Right atrium auricular region (tissue), 2 donors: ENCODE measurements at places on chromosomes 12 and 14. TPM values are rescaled to one million over a fixed set of nuclear protein-coding genes. Genes with fewer than 3 reads are reported as not detected.
A peak's percentile ranks its signal among the peaks of the same experiment; 100 is the strongest.

DNA sequence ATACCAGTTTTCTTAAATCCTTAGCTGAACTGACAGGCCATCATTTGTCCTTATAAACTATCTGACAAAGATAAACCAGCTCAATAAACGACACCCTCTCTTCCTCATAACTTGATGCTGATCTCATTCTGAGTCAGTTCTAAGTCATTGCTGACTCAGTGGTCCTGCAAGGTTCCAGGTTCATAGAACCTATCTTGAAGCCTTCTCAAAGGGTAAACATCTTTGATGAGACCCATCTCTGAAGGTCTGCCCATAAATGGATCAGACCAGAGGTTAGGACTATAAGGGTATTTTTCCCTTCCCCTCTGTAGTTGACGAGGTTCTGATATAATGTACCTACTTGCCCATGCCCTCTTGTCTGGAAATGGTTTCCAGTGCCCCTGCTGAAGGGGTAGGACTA is 11.9 kb downstream of the NAA25 start:
- no peak for DNase-seq
- H3K4me1 ChIP-seq = no peaks in the 10 kb centered on the region
- H3K27me3 ChIP-seq = no peaks in the 10 kb centered on the region
- no peak overlapping the region for H3K4me3 ChIP-seq
- peaks cover 37% of the 10 kb centered on the region for H3K36me3 ChIP-seq

DNA sequence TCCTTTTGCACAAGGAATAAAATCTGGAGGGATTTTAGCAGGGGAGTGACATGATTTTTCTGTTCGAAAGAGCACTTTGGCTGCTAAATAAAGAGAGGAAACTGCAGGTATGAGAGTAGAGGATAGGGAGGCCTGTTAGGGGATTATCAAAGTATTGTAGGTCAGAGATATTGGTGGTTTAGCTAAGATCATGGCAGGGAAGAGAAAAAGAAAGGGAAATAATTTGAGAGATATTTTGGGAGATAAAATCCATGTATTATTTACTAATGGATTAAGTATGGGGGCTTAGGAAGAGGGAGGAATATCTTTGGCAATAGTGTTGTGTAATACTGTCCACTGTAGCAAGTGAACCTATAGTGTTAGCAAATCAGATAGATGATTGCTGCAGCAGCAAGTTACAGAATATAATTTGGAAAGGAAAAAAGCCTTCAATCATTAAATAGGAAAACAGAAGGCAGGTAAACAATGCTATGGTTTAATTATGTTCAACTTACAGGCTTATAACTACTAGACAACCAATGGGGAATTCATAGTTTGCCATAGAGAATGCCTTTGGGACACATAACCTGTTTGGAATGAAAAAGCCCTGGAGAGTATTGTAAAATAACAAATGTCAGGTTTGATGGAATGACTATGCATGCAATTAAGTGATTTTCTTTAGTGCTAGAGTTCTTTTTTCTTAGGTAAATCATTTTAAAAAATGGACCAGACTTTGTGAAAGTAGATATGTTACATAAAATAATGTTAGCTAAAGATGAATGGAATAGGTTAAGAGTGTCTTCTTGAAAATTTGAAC is 50.5 kb downstream of the ADIPOR2 start:
- peaks cover 27% of the 10 kb centered on the region for H3K4me1 ChIP-seq
- no peak overlapping the region for H3K4me3 ChIP-seq
- H3K27me3 ChIP-seq = no peaks in the 10 kb centered on the region

DNA sequence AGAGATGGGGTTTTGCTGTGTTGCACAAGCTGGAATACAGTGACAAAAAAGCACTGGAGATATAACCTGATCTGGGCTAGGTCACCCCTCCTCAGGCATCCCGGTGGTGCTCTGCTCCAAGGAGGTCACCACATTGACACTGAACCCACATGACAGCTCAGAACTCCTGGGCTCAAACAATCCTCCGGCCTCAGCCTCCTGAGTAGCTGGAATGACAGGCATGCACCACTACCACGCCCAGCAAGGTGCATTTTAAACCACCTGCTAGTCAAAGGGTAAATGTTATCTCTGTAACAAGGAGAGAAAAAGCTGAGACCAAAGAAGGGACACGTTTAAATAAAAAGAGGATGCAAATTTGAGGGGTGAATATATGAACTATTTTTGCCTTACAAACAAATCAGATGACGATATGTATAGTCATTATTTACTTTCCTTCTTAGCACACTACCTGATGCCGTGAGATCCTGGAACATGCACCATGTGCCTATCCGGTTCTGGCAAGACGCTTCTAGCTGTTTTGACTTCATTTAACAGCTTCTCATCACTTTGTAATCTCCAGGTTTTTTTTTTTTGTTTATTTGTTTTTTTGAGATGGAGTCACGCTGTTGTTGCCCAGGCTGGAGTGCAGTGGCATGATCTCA is 135.1 kb downstream of the PPM1H start:
- H3K27me3 ChIP-seq = no peaks in the 10 kb centered on the region
- no peak for DNase-seq
- H3K4me1 ChIP-seq = no peaks in the 10 kb centered on the region

DNA sequence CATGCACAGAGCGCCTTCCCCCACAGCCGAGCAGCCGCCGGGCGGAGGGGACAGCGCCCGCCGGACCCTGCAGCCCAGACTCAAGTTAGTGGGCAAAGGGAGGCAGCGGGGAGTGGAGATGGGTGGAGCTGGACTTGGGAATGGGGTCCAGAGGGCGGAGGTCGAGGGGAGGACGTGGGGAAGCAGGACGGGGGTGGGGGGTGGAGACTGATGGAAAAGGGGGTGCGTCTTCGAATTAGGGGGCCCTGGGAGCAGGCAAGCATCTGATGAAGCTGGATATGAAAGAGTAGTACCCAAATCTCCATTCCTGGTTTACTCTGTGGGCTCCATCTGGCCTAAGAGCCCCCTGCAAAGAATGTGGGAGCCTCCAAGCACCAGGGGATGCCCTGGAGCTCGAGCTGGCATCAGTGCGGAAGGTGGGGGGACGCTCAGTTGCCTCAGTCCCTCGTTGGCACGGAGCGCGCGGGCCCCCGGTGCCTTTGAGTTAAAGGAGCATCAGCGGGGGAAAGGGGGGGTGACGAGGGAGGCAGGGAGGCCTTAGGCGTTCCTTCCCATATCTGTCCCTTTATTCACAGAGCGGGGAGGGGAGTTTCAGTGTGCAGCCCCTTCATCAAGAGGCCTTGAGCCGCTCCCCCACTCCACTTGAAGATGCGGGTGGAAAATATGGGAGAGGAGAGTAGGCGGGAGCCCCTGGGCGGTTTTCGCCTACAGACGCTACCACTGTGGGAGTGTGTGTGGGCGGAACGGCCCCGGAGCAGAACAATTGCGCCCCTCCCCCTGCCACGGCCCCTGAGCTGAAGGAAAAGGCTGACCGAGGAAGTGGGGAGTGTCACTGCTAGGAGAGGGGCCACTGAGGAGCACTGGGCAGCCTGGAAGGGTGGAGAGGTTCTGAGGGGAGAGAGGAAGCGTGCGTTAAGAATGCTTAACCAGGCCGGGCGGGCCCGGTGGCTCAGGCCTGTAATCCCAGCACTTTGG is 644 bp downstream of the NAB2 start:
- peaks cover 27% of the 10 kb centered on the region for H3K36me3 ChIP-seq
- peak; percentile 86 for DNase-seq
- H3K27ac ChIP-seq = peak overlapping the region; percentile 97

Gene GLT8D2
- 5.6 TPM for total RNA-seq

Gene IFI27L1
- 13.8 TPM for total RNA-seq

Gene PIP4P1
- total RNA-seq = 13.3 TPM

- no peaks in the 10 kb centered on the region for H3K36me3 ChIP-seq
- DNase-seq = no peak
- H3K4me3 ChIP-seq = no peak overlapping the region
- no peaks in the 10 kb centered on the region for H3K27me3 ChIP-seq
Observed at GRCh38 chr12:111942557-111942956, 70.4 kb downstream of the TMEM116 start.

Gene HNRNPA1
- total RNA-seq = 237 TPM

DNA sequence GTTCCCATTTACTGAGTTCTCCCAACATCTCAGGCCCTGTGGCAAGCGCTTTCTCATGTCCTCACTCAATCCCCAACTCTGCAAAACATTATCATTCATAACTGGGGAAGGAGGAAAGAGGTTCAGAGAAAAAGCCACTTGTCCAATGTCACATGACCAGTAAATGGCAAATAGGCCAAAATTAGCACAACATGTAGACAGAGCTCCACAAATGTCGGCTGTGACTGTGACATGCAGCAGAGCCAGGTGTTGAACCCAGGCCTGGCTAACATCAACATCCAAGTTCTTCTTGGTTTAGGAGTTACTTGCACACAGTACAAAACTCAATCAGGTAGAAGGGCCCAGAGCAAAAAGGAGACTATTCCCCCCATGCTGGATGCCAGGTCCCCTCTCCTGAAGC is 10.8 kb downstream of the KCTD10 start:
- no peak overlapping the region for H3K4me3 ChIP-seq
- no peak for DNase-seq
- peaks cover 10% of the 10 kb centered on the region for H3K36me3 ChIP-seq
- H3K27ac ChIP-seq = peak overlapping the region; percentile 94
- no peaks in the 10 kb centered on the region for H3K4me1 ChIP-seq

GRCh38 chr14:69504775-69505174 is 20.2 kb downstream of the PLEKHD1 start:
- H3K4me3 ChIP-seq = no peak overlapping the region
- no peak overlapping the region for H3K27ac ChIP-seq
- no peaks in the 10 kb centered on the region for H3K4me1 ChIP-seq
- H3K36me3 ChIP-seq = no peaks in the 10 kb centered on the region
- no peaks in the 10 kb centered on the region for H3K27me3 ChIP-seq

GRCh38 chr12:49413010-49413409 is 45.7 kb downstream of the SPATS2 start:
- no peak overlapping the region for H3K4me3 ChIP-seq
- H3K27ac ChIP-seq = no peak overlapping the region
- H3K27me3 ChIP-seq = no peaks in the 10 kb centered on the region
- no peaks in the 10 kb centered on the region for H3K36me3 ChIP-seq

- no peaks in the 10 kb centered on the region for H3K27me3 ChIP-seq
- no peaks in the 10 kb centered on the region for H3K36me3 ChIP-seq
- H3K4me3 ChIP-seq = no peak overlapping the region
- DNase-seq = no peak
- no peak overlapping the region for H3K27ac ChIP-seq
Observed at GRCh38 chr12:85805654-85806053, 30.6 kb downstream of the RASSF9 start.

Gene KRT75
- not detected for total RNA-seq

- H3K4me1 ChIP-seq = peaks cover 3% of the 10 kb centered on the region
- no peaks in the 10 kb centered on the region for H3K27me3 ChIP-seq
- no peaks in the 10 kb centered on the region for H3K36me3 ChIP-seq
- H3K4me3 ChIP-seq = no peak overlapping the region
Observed at GRCh38 chr12:12947902-12948301, 4.1 kb downstream of the GPRC5D start.
